ENCODE measurements at places on chromosomes 5 and 9.

DNA sequence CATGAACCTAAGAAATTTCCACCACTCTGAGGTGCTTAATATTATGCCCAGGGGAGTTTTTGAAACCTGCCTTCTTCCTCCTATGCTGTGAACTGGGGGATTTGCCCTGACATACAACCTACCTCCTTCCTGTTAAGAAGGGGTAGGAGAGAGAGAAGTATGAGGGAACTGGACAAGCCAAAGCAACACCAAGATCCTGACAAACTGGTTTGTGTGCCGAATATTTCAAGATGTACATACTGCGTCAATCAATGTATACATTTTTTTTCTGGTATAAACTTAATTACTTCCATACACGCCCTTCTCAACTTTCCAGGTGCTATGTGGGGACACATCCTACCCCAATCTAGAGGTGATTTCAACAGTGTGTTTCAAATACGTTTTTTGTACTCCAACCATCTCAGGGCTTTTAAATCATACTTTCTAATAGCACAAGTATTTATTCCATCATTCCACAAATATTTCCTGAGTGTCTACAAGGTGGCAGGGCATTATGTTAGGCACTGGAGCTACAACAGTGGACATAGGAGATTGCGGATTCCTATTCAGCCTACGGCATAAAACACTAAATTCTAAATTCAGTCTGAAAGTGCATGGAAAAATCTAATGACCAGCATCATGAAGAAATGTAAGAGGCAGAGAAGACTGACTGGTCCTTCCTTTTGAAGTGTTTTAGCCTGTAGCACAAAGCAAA, 70.1 kb upstream of the IFNK start:
- DNase-seq = no peak

DNA sequence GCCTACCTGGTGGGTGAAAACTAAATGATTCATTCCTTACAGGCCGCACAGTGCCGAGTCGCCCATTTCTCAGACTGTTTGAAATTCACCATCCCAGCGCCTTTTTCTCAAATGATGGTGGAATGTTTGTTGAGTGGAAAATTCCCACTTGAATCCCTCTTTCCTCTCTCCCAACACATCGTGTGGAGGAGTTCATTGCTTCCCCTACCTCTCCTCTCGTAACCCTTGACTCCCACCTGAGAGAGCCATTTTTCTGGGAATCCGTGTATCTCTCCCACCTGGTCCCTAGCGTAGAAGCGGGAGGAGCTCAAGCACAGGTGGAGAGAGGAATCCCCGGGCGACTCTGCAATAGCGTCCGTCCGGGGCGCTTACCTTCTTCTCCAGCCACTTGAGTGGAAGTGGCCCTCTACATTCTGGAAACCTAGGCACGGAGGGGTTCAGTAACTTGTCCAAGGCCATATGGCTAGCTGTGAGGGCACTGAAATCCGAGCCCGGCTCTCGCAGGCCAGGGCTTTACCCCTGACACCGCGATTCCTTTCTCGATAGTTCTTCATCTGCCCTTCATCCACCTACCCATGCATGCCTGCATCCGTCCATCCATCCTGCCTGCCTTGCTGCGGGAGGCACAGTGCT, 683 bp downstream of the OSMR start:
- DNase-seq = no peak

DNA sequence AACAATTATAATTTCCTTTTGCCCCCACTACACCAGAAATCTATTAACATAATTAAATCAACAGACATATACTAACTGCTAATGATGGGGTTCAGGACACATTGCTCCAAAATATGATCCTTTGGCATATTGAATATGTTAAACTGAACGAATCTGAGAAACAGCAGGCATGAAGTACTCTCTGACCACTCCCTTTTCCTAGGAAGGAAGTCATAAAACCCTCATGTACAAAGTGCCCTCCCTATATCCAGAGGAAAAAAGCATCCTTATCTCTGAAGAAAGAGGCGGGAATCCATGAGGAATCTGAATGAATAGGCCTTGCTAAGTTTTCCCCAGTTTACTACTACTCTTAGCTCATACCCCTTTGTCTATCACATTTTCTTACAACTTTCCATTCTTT, 67.9 kb downstream of the ADAMTS6 start:
- no peak for DNase-seq

- DNase-seq = no peak
Measured at GRCh38 chr5:10678244-10678643, 82.8 kb downstream of the DAP start.

DNA sequence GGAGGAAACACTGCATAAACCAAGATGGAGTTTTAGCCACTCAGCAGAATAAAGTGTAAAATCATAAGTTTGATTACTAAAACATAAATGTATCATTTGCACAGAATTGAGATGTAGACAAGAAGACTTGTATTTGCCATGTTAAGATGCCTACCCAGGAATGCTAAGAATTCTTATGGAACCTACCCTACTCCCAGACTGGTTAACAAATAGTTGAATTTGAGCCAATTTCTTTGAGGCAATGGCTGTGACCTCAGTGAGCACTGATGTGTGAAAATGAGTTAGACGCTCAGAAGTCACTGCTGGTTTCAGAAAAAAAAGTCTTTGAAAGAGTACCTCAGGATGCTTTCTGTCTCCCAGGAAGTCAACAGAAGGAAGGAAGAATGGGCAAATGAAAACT, 95.6 kb downstream of the ESM1 start:
- no peak for DNase-seq

GRCh38 chr9:99184110-99184474, 37.6 kb downstream of the ALG2 start:
- DNase-seq = no peak

DNA sequence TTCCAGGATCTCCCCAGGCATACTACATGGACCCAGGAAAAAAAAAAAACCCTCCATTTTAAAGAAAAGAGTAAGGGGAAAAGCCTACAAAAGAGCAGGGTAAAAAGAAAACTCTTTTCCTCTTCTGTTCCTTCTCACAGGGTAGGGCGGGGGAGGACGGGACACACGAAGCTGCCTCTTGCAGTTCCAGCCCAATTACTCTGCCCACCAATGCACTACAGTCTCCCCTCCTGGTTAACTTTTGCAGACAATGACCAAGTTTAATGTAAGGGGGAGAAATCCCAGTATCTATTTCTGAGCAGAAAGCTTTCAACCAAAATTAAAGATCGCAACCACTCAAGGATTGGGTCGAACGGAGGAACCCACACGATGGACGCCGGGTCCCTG, 1.3 kb downstream of the BRD3 start:
- DNase-seq = no peak

- no peak for DNase-seq
Measured at GRCh38 chr9:37575511-37575914, 667 bp downstream of the FBXO10 start.

GRCh38 chr5:154811653-154812465, 38.5 kb downstream of the FAXDC2 start:
- no peak for DNase-seq

- DNase-seq = no peak
Measured at GRCh38 chr5:170782438-170782837, 1.1 kb upstream of the GABRP start.

DNA sequence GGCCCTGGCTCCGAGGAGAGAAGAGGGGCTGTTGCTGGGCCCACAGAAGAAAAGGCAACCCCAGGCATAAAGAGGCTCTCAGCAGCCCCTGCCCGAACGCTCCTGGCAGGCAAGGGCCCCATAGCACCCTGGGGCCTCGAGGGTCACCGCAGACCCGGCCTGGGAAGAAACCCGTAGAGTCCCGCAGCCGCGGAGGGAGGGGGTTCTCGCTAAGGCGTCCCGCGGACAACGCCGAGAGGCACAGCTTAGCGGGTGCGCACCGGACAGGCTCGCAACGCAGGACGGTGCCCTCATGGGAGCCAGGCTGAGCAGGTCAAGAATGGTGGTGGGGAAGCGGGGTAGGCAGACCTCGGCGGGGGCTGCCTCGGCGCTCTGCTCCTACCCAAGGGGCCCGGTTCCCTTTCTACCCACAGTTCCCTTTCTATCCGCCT, 6.7 kb downstream of the PITX1 start:
- DNase-seq = no peak

GRCh38 chr5:37846786-37847310, 7.0 kb upstream of the GDNF start:
- DNase-seq = no peak

DNA sequence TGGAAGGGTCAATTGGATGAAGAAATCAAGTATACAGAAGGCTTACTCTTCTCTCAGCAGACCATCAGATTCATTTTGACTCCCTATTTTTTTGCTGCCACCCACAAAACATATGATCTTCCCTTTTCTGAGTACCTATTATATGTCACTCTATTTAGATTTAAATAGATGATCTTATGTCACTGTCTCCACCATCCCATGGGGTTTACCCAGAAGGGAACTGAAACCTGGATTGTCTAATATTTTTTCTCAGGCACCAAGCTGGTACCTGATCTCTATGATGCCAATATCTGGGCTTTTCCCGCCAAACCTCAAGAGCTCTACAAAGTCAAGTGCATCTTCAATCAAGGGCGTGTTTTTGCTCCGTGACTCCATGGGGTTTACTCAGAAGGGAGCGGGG, 118.7 kb downstream of the GAS1 start:
- no peak for DNase-seq

GRCh38 chr9:34884747-34885189, 73.3 kb upstream of the PHF24 start:
- no peak for DNase-seq

GRCh38 chr9:37503736-37504135, 18.0 kb downstream of the POLR1E start:
- no peak for DNase-seq

DNA sequence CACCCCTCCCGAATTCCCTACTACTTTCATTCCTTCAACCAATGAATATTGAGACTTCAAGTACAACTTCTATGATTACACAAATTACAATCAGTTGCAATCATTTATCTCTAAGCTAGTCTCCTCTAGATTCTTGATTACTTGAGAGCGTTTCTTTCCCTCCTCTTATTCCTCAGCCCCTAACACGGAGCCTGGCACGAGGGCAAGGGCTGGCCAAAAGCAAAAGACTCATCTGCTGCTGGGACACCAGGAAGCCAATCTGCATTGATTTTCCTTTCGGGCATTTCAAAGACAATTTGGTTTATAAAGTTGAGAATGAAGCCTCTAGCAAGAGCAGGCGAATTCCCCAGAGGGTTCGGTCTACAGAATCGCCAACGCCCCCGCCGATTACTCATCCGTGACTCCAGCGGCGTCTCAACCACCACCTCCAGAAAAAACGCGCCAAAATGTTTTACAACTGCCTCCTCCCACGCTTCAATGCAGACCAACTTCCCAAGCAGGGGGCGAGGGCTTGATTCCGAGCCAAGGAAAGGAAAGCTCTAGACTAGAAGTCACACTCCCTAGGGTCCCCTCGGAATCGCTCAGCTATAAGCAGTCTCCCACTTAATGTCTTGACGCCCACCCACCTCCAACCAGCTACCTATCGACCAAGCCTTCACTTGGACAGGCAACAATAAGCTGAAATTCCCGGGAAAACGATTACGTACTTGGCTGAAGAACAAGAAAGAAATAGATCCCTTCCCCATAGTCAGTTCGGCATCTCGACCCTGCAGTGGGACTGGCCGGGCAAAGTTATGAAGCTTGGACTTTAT, 1.5 kb downstream of the PCSK1 start:
- no peak for DNase-seq

DNA sequence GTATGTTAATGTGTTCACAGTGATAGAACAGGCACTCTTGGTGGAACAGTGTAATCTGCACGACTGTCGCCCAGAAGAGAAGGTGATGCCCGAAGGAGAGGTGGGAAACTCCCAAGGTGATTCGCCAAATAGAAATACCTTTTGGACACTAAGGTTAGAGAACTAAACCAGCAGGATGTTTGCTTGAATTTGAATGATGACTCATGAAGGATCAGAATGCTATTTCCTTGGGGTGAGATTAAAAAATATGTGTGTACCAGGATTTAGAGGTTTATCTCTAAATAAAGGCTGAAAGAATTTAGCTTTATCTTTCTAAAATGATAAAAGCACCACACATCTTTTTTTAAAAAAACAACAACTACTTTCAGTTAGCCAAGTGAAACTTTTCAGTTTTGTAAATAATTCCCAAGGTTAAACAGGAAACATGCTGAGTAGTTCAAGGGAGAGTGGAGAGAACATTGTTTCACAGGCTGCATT, 297.4 kb upstream of the TAS2R1 start:
- no peak for DNase-seq

- no peak for DNase-seq
Measured at GRCh38 chr9:100686420-100686819, 108.5 kb downstream of the CAVIN4 start.

- no peak for DNase-seq
Measured at GRCh38 chr9:16449076-16449730, 421.3 kb downstream of the BNC2 start.

DNA sequence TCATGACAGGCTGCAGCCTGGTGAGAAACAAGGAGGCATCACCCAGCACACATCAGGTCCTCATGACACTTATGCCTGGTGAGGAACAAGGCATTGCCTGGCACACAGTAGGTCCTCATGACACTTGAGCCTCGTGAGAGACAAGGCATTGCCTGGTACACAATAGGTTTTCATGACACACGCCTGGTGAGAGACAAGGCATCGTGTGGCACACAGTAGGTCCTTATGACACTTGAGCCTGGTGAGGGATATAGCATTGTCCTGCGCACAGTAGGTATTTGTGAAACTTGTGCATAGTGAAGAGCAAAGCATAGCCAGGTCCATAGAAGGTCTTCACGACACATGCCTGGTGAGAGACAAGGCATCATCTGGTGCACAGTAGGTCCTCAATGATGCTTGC, 23.5 kb downstream of the WHRN start:
- no peak for DNase-seq

DNA sequence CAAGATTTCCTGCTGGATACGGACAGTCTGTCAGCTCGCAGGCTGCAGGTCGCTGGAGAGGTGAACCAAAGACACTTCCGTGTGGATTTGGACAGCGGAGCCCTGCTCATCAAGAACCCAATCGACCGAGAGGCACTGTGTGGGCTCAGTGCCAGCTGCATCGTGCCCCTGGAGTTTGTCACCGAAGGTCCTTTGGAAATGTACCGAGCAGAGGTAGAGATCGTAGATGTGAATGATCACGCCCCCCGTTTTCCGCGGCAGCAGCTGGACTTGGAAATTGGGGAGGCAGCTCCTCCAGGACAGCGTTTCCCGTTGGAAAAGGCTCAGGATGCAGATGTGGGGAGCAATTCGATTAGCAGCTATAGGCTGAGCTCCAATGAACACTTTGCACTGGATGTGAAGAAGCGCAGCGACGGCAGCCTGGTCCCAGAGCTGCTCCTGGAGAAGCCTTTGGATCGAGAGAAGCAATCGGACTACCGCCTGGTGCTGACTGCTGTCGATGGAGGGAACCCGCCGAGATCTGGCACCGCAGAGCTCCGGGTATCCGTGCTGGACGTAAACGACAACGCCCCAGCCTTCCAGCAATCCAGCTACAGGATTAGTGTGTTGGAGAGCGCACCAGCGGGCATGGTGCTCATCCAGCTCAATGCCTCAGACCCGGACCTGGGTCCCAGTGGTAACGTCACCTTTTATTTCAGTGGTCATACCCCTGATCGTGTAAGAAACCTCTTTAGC, 658 bp downstream of the PCDHGC4 start:
- DNase-seq = no peak

DNA sequence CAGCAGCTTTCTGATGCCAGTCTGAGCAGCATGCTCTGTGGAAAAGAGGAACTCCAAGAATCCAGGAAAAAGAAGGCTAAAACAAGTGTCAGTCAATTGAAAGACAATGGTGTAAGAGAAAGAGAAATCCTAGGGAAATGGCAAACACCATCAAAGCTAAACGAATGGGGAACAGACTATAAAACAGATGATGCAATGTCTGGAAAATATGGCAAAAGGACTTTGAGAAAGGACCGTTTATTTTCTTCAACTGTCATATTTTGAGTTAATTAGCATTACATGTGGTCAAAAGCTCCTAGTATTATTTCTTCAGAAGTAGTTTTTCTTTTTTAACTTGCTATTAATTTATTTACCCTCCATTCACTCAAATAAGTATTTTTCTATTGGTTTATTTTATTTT, 465.2 kb downstream of the LRRC70 start:
- DNase-seq = no peak

All from cerebellar nuclear complex (tissue), 1 donor.